NCI-H1105 (cell line): ENCODE measurements at places on chromosomes 12 and 14.

GRCh38 chr12:3614806-3615466 lies 123.9 kb downstream of the PRMT8 start:
- DNase-seq, result no peak

DNA sequence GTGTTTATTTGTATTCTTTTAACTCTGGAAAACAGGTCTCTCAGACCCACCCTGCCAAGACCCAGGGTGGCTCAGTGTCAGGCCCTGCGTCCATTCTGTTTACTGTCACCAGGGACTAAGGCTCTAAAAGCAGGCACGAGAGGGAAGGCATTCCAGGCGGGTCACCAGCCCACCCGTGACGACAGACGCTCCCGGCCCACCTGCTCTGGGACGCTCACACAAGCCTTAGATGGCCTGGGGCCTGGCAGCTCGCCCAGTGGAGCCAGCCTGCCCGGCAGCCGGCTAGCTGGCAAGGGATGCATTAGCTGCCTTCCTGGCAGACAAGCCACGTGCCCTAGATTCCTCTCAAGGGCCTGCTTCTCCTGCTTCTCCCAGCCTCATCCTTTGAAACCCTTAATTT lies 9.2 kb upstream of the NUAK1 start:
- DNase-seq, result peak; percentile 92

- no peak for DNase-seq
These were observed 15.8 kb downstream of the CCND2 start for GRCh38 chr12:4289231-4289878.

DNA sequence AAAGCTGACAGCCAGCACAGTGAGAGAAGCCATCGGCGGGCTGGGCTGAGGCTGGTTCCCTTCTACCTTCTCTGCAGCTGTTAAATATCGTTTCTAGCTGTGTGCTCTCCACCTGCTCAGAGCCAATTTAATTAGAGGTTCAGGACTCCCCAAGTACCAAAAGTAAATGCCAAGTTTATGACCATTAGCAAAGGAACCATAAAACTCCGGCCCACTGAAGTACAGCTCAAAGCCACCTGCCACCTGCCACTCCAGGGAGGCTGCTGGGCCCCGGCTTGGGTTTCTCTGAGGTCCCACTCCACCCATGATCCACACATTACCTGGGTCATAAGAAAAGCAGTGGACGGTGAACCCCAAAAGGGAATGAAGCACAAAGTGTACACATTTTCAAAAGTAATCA lies 272.8 kb downstream of the KSR2 start:
- peak; percentile 75 for DNase-seq

DNA sequence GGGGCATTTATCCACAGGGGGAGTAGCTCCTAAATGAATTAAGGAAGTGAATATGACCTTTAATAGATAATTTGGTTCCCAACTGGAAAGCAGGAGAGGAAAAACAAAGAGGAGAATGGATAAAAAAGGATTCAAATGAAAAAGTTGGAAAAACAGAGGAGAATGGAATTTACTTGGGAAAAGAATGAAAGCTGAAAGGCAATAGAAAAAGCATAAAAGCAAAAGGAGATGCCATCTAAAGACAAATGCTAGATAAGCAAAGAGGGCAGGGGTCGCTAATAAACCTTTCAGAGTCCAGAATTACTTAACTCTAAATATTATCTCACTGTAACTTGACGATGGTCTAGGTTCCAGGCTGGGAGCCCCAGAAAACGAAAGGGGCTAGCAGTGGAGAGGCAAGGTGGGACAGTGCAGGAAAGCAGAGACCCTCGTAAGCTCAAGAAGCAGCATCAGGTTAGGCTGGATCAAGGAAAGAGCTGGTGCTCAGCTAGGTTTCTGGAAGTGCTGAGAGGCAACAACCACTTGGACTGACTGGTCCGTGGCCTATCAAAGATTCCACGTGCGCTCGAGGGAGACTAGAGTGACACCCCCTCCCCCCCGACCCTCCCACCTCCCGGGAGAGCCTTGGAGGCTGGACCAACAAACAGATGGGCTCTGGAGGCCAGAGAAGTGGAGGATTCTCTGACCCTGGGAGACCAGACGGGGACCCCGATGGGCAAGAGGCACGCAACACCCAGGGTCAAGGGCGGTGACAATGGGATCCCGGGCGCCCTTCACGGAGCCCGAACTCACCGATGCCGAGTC lies 1.2 kb downstream of the SLC2A13 start:
- DNase-seq, result peak; percentile 4

DNA sequence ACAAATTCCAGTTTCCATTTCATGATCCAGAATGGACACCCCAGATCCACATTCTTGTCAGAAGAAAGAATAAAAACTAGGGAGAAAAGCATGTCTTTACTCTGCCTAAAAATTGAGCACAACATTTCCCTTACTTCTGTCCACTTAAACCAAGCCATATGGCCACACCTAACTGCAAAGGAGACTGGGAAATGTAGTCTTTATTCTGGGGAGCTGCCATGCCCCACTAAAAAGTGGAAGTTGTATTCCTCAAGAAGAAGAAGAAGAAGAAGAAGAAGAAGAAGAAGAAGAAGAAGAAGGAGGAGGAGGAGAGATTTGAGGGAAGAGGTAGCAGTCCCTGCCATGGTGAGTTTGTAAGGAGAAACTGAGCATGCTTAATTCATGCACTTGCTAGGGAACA lies 84.5 kb downstream of the GPR65 start:
- DNase-seq, result no peak
